ENCODE measurements at places on chromosomes 16 and 17.

- no peak for DNase-seq
These were observed 16.8 kb downstream of the ZNF750 start for GRCh38 chr17:82823004-82823403.

DNA sequence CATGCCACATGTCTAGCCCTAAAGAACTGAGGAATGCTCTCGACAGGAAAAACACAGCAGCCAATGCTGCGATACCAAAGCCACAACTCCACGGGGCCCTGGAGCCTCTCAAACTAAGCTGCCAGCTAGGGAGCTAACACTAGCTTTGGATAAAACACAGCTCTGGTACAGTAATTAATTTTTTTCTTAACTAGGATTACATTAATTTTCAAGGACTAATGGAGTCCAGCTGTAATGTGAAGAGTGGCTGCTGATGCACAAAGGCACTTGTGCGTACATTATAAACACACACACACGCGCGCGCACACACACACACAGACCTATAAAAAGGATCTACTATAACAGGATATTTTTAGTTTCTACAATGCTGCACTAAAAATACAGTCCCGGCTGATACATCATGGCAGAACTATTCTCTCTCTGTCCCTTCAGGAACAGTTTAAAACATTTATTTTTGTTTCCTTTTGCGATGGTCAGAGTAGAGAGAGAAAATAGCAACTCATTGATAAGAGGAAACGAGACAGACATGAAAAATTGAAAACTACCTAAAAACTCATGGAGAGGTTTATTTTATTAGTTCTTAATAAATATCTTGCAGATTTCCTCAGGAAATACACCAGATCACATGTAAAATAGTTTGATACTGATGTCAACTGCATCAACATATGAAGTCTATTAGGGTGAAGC lies 88.5 kb downstream of the SMG6 start:
- no peak for DNase-seq

GRCh38 chr17:1755827-1756262 lies 6.0 kb upstream of the SERPINF1 start:
- no peak for DNase-seq

GRCh38 chr17:17352836-17353624 lies 49.9 kb downstream of the NT5M start:
- DNase-seq: no peak

GRCh38 chr16:73840728-73841127 lies 455.9 kb upstream of the PSMD7 start:
- no peak for DNase-seq

DNA sequence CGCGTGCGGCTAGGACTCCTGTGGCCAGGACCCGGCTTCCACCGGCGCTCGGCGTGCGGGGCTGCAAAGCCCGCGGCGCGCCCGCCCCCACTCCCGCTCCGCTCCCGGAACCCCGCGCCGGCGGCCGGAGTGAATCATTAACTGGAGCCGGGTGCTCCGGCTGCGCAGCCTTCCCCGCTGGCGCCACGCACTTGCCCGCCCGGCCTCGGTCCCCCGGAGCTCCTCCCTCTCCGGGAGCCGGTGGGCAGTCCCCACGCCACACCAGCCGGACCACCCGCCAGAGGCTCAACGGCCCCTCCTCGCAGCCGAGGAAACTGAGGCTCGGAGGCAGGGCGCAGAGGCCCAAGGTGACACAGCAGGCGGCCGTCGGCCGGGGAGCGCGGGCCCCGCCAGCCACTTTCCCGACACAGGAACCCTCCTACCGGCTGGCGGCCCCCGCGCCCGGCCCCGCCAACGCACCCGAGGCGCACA lies 580 bp downstream of the BCAR1 start:
- DNase-seq: no peak

DNA sequence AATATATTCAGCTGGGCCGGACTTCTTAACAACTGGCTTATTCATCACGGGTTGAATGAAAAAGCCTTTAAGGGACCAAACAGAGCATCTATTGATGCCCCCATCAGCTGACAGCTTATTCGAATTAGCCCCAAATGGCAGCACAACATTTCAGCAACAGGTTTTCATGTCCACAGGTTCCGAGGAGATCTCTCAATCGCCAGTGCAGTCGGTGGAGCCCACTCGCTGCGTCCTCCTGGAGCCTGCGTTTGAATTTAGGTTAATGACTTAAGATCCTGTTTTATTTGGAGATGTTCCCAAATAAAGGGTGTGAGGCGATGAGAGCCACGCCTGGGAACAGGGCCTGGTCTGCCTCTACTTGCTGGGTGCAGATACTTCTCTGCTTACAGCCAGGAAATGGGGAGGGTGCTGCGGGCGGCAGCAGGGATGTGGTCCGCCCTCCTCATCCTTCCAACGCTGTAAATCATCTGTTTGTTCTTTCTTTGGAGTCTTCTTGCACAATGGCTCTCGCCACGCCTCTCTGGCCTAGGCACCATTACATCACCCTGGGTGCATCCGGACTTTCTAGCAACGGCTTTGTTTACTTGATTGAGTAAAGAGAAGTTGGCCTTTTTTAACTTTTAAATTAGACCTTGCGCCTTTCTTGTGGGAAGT lies 22.6 kb downstream of the NDE1 start:
- DNase-seq: peak; percentile 77

- no peak for DNase-seq
These were observed 517.3 kb upstream of the ZFHX3 start for GRCh38 chr16:73565263-73565662.

- no peak for DNase-seq
These were observed 43.1 kb downstream of the HSD17B2 start for GRCh38 chr16:82078125-82078524.

- no peak for DNase-seq
These were observed 33.1 kb downstream of the CHCT1 start for GRCh38 chr17:60455378-60455777.

DNA sequence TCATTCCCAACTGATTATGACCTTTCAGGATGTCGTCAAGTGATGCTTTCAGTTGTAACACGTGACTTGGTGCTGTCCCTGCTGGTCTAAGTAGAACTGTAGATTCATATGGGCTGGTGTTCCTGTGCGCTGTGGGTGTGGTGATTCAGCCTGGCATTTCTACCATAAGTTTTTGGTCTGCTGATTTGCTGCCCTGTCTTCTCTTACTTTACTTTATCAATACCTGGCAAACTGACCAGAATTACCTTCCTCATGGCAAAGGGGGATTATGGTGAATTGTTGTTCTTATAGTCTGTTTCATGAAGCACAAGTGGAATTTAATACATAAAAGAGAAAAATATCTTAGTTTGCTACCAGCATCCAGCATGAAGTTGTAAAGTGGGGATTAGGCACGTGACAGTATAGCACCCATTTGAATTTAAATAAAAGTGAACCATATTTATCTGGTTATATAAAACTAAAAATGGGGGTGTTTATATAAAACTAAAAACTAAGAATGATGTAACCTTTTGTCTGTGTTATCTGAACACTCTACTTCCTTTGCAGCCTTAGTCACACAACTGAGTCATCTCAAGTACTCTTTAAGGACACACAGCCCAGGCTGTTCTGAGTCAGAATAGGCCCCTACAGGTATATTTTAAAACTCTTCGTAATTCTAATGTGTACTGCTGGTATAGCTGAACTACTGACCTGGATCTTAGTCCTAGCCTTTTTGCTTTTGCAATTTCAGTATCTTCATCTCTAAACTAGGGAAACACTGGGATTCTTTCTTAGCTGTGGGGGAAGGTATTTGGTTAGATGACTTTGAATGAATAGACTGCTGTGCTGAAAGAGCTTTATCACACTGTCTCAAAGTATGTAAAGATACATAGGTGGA lies 28.3 kb downstream of the TTC19 start:
- DNase-seq: peak; percentile 86

DNA sequence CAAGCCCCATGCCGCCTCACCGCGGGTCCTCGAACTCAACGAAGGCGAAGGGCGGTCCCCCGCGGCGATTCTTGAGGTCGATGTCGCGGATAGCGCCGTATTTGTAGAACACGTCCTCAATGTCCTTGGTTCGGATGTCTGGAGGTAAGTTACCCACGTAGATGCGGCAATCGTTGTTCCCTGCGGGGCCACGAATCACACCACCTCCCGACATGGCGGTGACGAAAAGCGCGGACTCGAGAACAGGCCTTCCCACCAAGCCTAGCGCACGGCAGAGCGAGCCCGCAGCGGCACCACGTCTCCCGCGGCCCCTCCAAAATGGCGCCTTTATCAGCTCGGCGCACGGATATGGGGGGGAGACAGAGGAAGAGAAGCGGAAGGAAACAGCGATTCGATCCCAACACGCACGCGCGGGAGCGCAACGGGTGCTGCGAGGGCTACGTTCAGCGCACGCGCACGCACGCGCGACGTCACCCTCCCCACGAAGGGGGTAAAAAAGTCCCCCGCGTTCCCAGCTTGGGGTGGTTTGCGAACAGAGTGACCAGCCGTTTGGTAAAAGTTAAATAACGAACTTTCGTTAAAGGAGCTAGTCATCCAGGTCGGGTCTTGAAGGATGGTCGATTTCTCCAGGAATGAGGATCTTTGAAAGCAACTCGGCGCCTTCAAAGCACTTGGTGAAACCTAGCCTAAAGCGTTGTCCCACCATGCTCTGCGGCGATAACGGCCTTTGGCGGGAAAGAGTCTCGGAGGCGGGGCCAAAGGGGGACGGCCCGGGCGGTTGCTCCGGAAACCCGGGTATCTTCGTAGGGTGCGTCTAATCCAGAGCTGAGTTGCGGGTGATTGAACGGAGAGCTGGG lies at the start of gene SRSF1:
Gene SRSF1, minus strand, starts transcription at position 323 of the 857 bp plus-strand sequence. Its CDS starts 109 bp downstream, at position 214.
- DNase-seq: peak; percentile 99

DNA sequence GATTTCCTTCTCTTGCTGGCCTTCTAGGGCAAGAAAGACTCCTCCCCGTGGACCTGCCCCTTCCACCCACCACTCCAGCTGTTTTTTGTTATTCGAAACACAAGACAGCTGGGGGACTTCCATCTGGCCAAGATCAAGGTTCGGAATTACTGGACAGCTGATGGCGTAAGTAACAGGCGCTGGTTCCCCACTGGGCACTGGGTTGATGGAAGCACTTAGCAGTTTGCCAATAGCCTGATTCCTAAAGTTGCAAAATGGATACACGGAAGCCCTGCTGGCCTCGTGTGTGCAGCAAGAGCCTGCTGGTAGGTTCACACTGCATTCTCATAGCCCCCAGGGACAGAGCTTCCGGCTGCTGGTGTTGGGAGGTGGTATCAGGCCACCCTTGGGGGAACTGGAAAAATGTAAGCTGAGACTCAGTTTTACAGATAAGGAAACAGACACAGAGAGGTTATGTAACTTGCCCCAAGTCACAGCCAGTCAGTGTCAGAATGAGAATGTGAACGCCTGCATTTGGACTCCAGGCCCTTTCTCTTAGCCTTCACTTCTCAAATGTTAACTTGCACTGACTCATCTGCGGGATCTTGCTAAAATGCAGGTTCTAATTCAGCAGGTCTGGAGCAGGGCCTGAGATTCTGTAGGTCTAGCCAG lies 171.7 kb downstream of the KATNIP start:
- no peak for DNase-seq

DNA sequence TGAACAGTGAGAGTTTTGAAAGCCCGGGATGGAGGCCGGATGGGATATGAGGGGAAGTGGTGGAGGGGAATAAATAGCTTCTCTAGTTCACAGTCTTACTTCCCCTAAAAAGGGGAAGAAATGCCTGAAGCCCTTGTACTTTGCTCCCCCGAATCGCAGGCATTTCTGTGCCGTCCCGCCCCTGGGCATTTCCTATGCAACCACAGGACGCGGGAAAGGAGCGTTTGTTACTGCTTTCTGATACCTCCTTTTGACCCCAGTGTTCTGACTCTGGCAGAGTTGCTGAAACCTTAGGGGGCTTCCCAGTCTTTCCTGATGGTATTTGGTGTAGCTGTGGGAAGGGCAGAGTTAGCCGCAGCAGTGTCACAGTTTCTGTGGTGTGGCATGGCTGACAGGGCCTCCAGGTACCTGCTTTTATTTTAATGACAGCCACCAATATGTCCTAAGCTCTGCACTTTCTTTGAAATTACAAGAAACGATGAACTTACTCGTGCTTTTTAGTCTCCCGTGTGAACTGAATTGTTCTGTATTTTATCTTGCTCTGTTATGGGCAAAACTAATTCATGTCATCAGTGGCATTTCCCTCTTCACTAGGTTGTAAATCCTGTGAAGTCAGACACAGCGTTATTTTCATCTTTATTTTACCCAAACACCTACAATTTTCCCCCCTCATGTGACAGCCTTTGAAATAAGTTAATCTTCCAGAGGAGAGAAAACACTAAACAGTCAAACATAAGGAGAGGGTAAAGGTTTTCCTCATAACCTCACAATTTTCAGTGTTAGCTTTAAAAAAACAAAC lies 27.1 kb downstream of the USP10 start:
- DNase-seq: no peak

DNA sequence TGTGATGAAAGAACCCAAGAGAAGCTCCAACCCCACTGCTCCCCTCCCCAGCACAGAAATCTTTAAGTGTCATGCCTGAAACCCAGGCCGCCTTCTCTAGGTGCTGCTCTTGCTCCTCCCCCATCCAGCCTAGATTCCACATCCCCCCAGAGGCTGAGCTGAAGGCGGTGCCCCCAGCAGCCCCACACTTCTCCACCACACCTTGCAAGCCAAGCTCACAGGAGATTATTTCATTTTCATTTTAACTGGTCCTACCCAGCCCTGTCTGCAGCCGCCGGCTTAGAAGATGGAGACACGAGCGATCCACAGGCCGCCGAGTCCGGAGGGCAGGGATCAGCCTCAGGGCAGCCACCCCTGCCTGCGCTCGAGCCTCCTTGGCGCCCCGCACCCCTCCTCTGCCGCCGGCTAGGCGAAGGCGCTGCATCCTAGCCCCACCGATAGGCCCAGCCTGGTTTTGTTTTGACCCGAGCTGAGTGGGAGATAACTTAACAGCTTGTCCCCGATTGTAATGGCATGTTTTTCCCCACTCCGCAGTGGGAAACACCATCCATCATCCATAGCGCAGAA lies 125.3 kb downstream of the RBFOX3 start:
- DNase-seq: no peak

GRCh38 chr17:72719578-72720493 lies 372.7 kb downstream of the SLC39A11 start:
- DNase-seq: peak; percentile 26

DNA sequence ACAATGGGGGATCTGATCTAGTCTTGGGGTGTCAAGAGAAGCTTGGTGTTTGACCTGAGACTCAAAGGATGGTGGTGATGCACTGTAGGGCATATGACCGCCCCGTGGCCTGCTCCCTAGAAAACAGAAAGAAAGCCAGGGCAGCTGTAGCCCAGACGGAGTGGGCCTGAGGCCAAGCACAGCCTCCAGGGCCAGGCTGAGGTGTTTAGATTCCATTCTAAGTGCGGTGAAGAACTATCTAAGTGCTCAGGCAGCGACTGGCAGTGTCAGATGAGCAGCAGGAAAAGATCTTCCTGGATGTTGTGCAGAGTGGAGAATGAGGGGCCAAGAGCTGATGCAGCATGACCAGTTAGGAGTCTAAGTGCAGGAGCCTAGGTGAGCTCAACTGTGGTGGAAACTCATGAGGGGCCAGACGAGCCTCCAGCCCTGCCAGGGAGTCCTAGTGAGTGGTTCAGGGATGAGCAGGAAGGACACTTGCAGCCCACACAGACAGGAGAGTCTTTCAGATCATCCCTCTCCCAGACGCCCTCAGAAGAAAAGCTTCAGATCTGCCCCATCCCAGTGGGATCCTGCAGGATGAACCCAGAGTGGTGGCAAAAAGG lies 314.2 kb upstream of the CCL2 start:
- no peak for DNase-seq

- no peak for DNase-seq
These were observed 38.5 kb downstream of the USP22 start for GRCh38 chr17:21004016-21004930.

- DNase-seq: no peak
These were observed 5.8 kb downstream of the GPT2 start for GRCh38 chr16:46889942-46890300.
